ENCODE measurements at places on chromosomes 5 and 9.

DNA sequence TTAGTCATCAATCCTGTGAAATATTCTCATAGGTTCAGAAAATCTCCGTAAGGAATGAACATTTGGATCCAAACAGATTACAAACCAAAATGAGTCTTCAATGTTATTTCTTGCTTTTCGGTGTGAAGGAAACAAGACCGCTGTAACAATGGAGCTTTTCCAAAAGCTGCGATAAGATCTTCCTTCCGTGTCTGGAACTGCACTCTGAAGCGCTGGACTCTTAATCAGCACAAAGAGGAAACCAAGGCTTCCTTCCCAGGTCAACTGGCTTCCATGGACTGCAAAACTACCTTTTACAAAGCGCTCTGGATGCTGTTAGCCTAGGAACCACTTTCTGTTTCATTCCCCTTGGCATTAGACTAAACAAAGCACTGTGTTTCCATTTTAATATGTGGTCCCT lies 137.9 kb upstream of the BASP1 start:
- no peak for DNase-seq

GRCh38 chr9:75664597-75664996 lies 225.9 kb upstream of the PCSK5 start:
- DNase-seq = no peak

- DNase-seq = no peak
These were observed 12.8 kb downstream of the SLC1A1 start for GRCh38 chr9:4503103-4503502.

DNA sequence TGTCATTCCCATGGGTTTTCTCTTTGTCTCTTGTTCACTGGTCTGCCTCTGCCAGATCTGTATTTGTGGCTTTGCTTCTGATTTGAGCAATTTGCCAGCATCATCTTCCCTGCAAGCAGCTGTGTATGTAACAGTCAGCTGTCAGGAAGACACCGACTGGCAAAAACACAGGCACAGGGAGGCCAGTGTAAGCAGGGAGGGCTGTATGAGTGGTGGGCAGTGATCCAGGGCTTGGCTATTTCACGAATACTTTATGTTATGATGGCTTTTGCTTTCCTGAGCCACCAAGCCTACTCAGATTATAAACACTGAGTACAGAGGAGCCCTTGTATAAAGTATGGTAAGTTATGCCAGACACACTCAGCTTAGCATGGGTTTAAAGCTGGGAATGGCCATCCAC lies 11.6 kb downstream of the BNIP1 start:
- no peak for DNase-seq

- DNase-seq = no peak
These were observed 80.1 kb upstream of the DMAC1 start for GRCh38 chr9:7879551-7880245.

Measured in iris pigment epithelial cell (primary cell).